ENCODE measurements at places on chromosomes 16 and 17.

- DNase-seq = no peak
These were observed 60.6 kb downstream of the TNFRSF13B start for GRCh38 chr17:16911141-16911937.

DNA sequence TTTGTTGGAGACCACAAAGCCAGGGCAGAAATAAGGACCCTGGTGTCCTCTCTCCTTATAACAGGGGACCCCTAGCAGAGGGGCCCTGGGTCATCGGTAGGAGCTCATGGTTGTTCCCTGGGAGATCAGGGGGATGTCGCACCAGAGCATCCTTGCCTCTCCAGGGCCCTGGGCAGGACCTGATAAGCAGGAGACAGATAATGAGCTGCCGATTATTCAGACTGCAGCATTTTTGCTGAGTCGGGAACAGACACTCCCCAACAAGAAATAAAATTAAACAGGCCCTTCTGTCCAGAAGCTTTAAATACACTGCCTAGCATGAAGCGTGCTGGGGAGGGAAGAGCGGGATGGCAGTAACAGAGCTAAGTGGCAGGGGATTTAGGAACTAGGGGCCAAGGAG is 15.4 kb upstream of the GFAP start:
- DNase-seq = no peak

- no peak for DNase-seq
These were observed 3.0 kb downstream of the TBC1D16 start for GRCh38 chr17:80032614-80033171.

- peak; percentile 81 for DNase-seq
These were observed 5.5 kb downstream of the GAS2L2 start for GRCh38 chr17:35747540-35748017.

GRCh38 chr17:82457073-82457928 is 1.2 kb upstream of the NARF start:
- no peak for DNase-seq

- DNase-seq = no peak
These were observed 32.2 kb downstream of the ELAC2 start for GRCh38 chr17:12985431-12986293.

DNA sequence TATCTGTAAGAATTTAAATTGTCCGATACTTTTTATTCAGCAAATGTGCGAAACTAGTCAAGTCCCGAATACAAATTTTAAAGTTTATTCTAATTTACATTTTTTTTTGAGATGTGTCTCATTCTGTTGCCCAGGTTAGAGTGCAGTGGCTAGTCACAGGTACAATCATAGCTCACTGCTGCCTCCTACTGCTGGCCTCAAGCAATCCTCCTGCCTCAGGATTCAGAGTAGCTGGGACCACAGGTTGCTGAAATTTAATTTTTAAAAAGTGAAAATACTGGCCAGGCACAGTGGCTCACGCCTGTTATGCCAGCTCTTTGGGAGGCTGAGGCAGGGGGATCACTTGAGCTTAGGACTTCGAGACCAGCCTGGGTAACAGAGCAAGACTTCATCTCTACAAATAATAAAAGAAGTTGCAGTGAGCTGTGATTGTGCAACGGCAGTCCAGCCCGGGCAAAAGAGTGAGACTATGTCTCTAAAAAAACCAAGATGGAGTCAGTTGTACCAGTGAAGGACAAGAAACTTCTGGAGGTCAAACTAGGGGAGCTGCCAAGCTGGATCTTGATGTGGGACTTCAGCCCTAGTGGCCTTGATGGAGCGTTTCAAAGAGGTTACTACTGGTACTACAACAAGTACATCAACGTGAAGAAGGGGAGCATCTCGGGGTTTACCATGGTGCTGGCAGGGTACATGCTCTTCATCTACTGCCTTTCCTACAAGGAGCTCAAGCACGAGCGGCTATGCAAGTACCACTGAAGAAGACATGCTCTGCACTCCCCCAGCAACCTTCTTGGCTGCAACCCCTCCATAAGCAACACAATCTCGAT is 5.6 kb downstream of the POLG2 start:
- DNase-seq = no peak

DNA sequence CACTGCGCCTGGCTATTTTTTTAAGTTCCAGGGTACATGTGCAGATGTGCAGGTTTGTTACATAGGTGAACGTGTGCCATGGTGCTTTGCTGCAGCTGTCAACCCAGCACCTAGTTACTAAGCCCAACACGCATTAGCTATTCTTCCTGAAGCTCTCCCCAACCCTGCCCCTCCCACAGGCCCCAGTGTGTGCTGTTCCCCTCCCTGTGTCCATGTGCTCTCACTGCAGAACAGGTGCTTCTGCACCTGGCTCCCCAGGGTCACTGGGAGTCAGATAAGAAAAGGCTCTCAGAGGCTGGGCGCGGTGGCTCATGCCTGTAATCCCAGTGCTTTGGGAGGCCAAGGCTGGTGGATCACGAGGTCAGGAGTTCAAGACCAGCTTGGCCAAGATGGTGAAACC is 6.2 kb downstream of the HASPIN start:
- DNase-seq = no peak

DNA sequence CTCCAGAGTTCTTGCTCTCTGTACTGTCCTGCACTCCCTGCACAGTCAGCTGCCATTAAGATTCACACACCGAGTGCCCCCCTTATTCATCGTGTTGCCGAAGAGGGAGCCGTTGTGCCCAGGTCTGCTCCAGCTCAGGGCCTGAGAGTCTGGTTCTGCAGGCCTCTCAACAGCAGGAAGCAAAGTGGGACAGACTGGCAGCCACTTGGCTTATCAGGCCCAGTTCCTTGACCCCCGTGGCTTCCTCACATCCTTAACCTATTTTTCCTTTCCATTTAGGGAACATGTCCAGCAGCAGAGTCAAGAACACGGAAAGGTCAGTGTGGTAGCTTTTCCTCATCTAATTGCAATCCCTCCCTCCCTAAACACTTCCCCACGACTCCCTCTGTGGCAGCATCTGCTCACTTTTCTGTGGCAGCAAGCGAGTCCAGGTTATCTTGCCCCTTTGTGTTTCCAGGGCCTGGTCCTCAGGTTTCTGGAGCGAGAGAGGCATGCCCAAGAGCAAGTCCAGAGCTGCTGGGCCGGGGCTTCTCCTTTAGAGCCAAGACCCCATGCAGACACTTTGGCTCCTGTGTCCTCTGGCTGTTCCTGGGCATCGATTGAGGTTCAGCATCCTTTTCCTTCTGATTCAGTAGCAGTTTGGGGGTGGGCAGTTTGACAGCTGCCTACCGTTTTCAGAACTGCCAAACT is 22.1 kb upstream of the ADAM11 start:
- DNase-seq = no peak
